ENCODE measurements at places on chromosomes 1 and 21.

GRCh38 chr1:63929106-63929478 is 155.3 kb downstream of the ROR1 start:
- DNase-seq, result no peak

DNA sequence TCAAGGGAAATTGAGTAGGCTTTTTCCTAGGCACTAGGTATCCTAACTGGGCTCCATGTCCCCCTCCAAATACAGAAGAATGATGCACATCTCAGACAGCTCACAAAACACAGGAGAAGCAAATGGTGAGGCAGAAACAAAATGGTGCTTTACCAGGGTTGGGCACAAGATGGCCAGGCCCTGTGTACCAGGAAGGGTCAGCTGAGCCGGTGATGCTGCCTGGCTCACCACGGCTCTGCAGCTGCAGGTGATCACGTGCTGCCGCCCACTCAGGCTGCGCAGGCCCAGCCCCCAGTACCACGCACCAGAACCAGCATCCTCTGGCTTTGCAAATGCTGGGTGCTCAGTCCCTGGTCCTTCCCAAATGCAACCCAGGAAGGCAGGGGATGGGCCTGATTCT is 993 bp upstream of the DSCAM start:
- no peak for DNase-seq

- no peak for DNase-seq
Observed at GRCh38 chr1:16608838-16609560, 4.4 kb downstream of the NBPF1 start.

DNA sequence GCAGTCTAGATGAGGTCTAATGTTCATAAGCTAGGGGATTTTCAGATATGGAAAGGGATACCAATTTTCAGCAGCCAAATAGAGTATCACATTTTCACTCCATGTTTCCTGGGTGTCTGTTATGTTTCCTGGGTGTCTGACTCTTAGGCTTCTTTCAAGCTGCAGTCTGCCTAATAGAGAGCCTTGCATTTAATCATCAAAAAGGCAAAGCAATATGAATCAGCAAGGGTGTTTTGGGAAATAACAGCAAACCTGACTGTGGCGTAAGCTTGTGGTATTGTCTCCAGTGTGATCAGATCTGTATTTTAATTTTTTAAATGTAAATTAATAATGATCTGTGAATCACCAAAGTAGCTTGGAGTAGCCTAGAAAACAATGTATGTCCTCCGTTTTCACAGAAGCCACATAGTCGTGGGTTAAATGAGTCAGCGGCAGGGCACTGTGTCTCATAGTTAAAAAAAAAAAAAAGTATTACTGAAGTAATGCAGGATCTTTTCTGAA is 10.4 kb downstream of the LGALS8 start:
- no peak for DNase-seq

DNA sequence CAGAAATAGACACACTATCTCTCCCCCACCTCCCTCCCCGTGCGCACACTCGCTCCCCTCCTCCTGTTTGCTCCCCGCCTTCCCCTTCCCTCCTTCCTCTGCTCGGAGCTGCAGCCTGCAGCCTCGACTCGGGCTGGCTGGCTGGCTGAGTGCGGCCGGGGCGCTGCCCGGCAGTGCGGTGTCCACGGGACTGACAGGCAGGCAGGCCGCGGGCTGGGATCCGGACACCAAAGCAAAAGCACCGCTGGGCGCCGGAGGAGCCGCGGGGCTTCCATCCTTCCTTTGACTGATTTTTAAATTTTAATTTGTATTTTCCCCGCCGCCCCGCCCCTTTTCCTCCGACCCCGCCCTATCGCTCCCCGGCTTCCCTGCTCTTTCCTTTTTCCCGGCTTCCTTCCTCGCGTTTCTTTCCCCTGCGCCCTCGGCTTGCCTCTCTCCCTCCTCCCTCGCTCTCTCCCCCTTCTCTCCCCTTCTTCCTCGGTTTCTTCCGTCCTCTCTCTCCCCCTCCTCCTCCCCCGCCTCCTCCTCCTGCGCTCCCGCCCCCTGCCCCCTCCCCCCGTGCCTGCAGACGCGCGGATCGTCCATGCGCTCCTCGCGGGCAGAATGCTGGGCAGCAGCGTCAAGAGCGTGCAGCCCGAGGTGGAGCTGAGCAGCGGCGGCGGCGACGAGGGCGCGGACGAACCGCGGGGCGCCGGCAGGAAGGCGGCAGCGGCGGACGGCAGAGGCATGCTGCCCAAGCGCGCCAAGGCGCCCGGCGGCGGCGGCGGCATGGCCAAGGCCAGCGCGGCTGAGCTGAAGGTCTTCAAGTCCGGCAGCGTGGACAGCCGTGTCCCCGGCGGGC is 109.4 kb downstream of the NAV1 start:
- no peak for DNase-seq

GRCh38 chr1:236619398-236619797 is 15.1 kb upstream of the HEATR1 start:
- no peak for DNase-seq

DNA sequence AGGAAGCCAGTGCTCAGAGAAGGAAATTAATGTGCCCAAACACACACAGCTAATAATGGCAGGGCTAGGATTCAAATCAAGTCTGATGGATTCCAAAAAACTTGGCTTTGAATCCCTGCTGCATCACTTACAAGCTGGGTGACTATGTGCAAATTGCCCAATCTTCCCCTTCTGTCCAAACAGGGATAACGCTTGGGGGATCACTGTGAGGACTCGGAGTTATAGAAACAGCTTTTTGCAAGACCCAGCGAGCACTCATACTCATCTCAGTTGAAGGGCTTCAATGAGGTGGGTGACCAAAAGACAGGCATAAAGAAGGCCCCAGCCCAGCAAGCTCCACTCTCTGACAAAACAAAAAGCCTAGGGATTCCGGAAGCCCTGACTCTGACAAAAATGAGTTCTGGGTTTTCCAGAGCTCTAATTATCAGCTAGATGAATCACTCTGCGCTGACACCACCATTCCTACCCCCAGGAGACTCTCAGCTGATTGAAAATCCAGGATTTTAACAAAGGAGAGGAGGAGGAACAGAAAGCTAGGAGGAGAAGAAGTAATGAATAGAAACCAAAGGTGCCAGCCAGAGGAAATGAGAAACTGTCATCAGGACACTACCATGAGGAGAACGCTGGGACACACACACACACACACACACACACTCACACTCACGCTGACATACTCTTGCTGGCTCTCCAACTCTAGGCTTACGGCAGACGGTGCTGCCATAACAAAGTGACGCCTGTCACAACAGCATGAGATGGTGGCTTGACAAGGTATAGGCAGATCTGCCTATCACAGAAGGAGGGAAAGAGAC is 1.6 kb upstream of the STK40 start:
- DNase-seq, result no peak

Data from activated T-helper 1 cell treated with anti-CD3 and anti-CD28 coated beads, Interleukin-2, amount 50 U/mL, for 16 hours (primary cell).